ENCODE measurements at places on chromosomes 7 and 10.

- no peak for DNase-seq
These were observed 57.6 kb downstream of the ZNF727 start for GRCh38 chr7:64102656-64103400.

DNA sequence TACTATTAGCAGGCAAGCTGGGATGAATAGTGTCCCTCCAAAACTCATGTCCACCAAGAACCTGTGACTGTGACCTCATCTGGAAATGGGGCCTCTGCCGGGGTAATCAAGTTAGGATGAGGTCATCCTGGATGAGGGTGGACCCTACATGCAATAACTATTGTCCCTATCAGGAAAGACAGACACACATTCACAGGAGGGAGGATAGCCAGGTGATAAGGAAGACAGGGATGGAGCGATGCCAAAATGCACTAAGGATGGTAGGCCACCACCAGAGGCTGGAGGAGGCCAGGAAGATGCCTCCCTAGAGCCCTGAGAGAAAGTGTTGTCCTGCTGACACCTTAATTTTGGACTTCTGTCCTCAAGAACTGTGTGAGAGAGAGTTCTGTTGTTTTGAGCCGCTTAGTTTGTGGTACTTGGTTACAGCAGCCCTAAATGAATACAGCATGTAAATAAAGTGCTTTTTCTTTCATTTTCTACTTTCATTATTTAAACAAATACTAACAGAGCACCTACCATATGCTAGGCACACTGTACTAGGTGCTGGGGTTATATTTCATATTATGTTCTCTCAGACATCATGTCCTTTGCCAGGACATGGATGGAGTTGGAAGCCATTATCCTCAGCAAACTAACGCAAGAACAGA is 111.9 kb downstream of the USP6NL start:
- no peak for DNase-seq

DNA sequence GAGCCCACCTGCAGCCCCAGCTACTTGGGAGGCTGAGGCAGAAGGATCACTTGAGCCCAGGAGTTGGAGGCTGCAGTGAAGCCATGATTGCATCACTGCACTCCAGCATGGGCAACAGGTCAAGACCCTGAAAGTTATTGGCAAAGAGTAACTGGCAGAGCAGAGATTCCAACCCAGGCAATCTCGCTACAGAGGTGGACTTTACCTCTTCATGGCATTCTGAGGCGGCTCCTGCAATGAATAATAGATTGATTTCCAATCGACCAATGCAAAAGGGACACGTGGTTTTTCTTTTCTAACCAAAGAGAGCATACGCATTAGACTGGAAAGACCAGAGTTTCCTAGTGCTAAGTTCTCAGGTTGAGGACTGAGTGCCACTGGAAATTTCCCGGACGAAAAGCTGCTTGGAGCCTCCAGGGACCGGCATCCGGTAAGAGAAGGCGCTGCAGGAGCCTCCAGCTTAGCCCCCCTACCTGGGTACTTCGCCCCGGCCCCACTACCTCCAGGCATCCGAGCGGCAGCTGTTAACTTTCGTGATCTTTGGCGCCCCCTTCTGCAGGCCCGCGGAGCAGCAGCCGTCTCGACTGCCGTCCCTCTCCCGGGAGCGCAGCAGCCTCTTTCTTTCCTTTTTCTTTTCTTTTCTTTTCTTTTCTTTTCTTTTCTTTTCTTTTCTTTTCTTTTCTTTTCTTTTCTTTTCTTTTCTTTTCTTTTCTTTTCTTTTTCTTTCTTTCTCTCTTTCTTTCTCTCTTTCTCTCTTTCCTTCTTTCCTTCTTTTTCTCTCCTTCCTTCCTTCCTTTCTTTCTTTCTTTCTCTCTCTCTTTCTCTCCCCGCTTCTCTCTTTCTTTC is 4.1 kb downstream of the MBLAC1 start:
- peak; percentile 81 for DNase-seq

DNA sequence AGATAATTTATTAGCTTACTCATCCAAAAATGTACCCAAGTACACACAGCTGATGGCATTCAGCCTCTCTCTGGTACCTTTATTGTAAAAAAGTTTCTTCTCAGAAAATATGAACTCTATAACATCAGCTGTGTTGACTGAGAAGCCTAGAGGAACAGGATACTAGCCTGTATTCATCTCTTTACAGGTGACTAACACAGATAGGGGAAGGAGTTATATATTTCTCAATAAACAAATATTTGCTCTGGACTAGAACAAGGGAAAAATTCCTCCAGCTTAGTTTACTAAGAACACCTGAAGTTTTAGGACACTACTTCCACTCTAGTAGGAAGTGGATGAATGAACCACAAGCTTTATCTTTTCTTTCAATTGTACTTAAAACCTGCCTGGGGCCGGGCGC is 67.8 kb downstream of the ZNF248 start:
- DNase-seq: no peak

DNA sequence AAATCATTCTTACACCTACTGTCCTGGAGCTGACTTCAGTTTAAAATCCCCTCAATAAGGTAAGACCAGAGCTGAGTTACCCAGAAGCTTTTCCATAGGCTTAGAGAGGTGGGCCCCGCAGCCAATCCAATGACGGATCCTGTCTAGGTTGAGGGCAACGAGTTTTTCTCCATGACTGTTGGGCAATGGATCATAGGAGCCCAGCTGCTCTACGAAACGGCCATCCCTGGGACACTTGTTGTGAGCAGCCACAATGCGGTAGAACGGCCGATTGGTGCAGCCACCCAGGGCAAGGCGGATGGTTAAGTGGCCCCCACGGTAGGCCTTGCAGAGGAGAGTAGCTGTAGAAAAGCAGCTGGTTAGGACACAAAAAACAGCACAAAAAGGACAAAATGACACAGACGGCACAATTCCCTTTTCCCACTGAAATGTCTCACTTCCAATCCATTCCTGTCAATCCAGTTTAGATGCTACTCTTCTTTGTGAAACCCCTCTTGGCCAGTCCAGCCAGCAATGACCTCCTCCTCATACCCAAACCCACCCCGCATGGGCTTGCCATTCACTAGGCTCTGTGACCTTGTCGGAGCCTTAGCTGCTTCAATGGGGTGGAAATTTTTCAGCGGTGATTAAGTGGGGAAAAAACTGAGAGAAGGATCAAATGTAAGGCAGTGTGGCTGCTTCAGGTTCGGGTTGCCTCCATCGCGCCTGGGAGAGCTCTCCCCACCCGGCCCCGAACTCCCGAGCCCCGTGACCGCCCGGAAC is 580 bp downstream of the MRPS16 start:
- no peak for DNase-seq

DNA sequence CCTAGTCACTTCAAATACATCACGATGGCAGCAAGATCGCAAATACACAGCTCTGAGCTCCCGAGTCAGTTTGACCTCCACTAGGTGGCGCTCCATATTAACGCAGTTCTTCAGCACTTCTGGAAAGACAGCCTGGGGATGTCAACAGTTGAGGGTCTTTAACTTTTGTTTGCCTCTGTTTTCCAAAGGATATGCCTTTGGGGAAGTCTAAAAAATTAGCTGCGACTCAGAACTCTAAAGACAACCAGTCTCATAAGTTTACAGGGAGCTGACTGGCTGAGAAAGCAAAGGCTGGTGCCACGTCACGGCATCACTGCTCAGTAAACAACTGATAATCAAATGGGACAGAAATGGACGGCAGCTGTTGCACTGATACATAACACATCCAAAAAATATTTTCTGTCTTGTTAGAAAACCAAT is 458.8 kb downstream of the SORCS1 start:
- no peak for DNase-seq

DNA sequence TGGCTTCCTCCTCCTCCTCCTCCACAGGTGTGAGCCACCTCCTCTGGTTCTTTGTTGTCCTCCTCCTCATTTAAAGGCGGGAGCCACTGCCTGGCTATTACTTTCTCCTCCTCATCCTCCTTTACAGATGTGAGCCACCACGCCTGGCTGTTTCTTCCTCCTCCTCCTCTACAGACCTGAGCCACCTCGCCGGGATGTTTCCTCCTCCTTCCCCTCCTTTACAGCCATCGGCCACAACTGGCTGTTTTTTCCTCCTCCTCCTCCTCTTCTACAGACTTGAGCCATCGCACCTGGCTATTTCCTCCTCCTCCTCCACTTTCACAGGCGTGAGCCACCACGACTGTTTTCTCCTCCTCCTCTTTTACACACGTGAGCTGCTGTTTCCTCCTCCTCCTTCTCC is 49.0 kb upstream of the ZNF479 start:
- no peak for DNase-seq

- DNase-seq: no peak
These were observed 70.1 kb downstream of the ELFN1 start for GRCh38 chr7:1740214-1740613.

DNA sequence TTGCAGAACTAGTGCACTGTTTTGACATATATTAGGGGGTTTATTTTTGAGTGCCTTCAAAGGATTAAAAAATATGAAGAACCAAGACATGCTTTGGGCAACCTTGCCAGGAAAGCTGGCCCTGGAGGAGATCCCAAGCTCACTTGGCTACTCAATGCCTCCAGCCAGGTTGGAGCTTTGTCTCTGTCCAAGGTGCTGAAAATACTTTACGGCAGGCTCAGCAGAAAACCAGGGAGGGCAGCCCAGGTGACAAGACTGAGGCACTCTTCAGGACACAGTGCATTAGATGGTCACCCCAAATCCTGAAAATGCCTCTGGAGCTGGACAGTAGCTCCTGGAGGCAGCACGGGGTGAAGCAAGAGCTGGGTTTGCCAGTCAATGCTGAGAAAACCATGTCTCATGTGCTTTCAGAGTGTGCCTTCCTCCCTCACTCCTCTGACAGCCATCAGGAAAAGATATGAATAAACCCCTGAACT is 5.8 kb upstream of the KCNH2 start:
- no peak for DNase-seq

- no peak for DNase-seq
These were observed 225.9 kb upstream of the PRSS58 start for GRCh38 chr7:142483659-142484317.

DNA sequence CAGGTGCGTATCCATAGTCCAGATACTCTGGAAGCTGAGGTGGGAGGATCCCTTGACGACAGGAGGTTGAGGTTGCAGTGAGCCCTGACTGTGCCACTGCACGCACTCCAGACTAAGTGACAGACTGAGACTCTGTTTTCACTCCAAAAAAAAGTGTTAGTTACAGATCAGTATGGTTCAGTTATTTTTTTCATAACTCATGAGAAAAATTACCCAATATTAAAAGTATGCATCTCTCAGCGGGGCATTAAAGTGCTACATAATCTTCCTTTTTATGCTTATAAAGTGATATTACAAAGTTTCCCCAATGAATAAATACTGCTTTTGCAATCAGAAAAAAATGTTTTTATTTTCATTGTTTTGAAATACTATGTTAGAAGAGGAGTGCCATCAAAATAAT is 147.9 kb downstream of the ZNF438 start:
- DNase-seq: no peak

DNA sequence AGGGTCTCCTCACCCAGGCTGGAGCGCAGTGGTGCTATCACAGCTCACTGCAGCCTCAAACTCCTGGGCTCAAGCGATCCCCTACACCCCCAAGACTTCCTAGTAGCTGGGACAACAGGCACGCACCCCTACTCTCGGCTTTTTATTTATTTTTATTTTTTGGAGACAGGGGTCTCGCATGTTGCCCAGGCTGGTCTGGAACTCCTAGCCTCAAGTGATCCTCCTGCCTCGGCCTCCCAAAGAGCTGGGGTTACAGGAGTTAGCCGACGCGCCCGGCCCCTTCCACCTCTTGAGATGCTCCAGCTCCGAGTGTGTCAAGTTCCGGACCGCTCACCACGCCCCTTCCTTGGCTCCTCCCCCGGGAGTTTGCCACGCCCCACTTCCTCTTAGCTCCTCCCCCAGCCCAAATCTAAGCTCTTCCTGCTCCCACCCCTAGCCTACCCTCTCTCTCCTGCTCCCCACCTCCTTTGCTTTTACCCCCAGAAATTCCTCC is 6.3 kb downstream of the NAT16 start:
- DNase-seq: no peak

GRCh38 chr10:74543276-74543675 is 283.1 kb upstream of the KAT6B start:
- DNase-seq: no peak
